ENCODE measurements at places on chromosomes 11 and 22. TPM values are rescaled to one million over a fixed set of nuclear protein-coding genes. Genes with fewer than 3 reads are reported as not detected.

Gene KCNE3
- not detected for total RNA-seq

Gene LRRN4CL
- not detected for total RNA-seq

Gene MYOD1
- total RNA-seq, result not detected

- no peaks in the 10 kb centered on the region for H3K27me3 ChIP-seq
- no peak for DNase-seq
- H3K4me3 ChIP-seq, result no peak overlapping the region
- no peaks in the 10 kb centered on the region for H3K36me3 ChIP-seq
- no peak overlapping the region for H3K27ac ChIP-seq
These were observed 1141.9 kb downstream of the BRD1 start for GRCh38 chr22:48685767-48686166.

- peak overlapping the region; percentile 91 for H3K27ac ChIP-seq
- DNase-seq, result no peak
- no peaks in the 10 kb centered on the region for H3K27me3 ChIP-seq
- peaks cover 34% of the 10 kb centered on the region for H3K36me3 ChIP-seq
- H3K4me3 ChIP-seq, result peak overlapping the region; percentile 67
These were observed 12.3 kb downstream of the EHD1 start for GRCh38 chr11:64866173-64866491.

DNA sequence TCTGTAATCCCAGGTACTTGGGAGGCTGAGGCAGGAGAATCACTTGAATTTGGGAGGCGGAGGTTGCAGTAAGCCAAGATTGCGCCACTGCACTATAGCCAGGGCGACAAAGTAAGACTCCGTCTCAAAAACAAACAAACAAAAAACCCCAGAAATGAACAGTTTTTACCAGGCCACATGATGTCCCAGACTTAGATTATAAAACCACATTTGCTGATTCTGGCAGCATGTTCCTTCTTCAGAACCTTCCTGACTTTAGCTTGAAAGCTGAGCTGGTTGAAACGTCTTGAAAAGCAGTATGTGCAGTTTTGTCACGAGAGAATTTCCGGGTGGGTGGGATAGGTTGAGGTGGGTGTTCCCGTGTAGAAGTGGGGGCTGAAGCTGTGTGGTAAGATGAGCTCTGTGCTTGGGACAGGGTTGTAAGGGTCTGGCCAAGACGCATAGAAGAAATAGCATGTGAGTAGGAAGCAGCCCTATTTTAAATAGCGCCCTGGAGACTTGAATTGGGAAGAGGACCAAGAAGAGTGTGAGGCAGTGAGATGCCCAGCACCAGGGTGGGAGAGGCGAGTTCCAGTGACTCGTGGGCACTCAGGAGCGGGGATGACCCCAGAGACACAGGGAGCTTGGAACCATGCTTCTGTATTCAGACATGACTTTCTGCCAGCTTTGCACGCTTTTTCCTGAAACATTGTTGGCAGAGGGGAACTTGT is 7.6 kb downstream of the AP2A2 start:
- no peaks in the 10 kb centered on the region for H3K27me3 ChIP-seq
- DNase-seq, result no peak
- H3K4me3 ChIP-seq, result no peak overlapping the region
- no peak overlapping the region for H3K27ac ChIP-seq

DNA sequence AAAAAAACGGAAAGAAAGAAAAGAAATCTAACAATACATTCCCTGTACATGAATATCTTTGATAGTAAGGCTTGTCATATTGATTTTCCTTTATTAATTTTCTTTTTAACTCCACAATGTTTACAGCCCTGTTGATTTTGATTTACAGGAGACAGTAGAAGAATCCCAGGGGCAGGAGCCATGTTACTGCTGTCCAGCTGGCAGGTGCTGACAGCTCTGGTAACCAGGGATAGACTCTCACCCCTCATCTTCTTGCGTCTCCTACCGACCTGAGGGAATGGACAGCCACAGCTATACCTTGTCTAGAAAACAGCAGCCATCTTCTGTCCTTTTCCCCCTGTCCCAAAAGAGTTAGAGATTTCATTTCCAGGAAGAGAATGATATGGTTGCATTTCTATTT is 37.4 kb downstream of the PRDM10 start:
- no peak for DNase-seq
- no peak overlapping the region for H3K27ac ChIP-seq
- H3K4me3 ChIP-seq, result no peak overlapping the region
- H3K4me1 ChIP-seq, result no peaks in the 10 kb centered on the region
- peaks cover 5% of the 10 kb centered on the region for H3K36me3 ChIP-seq
- no peaks in the 10 kb centered on the region for H3K27me3 ChIP-seq

GRCh38 chr11:134800130-134800529 is 388.1 kb upstream of the B3GAT1 start:
- no peak for DNase-seq
- H3K4me1 ChIP-seq, result no peaks in the 10 kb centered on the region
- no peak overlapping the region for H3K4me3 ChIP-seq
- H3K36me3 ChIP-seq, result no peaks in the 10 kb centered on the region
- peaks cover 9% of the 10 kb centered on the region for H3K27me3 ChIP-seq

DNA sequence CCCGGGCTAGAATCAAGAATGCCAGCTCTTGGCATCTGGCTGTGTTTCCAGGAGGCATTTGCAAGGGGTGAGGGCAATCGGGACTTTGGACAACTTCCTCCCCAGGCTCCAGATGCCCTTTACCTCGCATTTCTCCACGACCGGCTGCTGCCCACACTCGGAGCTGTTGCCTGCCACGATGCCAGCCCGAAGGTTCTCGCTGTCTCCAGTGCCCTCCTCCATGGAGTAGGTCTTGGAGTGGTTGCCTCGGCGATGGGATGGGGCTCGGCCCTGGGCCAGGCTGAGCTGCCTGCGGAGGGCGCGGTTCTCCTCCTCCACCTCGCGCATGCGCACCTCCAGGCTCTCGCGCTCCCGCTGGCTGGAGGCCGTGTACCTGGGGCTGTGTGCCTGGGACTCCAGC is 270.0 kb downstream of the LARGE1 start:
- no peaks in the 10 kb centered on the region for H3K27me3 ChIP-seq
- no peak overlapping the region for H3K27ac ChIP-seq
- DNase-seq, result no peak
- H3K4me3 ChIP-seq, result no peak overlapping the region
- H3K36me3 ChIP-seq, result no peaks in the 10 kb centered on the region

DNA sequence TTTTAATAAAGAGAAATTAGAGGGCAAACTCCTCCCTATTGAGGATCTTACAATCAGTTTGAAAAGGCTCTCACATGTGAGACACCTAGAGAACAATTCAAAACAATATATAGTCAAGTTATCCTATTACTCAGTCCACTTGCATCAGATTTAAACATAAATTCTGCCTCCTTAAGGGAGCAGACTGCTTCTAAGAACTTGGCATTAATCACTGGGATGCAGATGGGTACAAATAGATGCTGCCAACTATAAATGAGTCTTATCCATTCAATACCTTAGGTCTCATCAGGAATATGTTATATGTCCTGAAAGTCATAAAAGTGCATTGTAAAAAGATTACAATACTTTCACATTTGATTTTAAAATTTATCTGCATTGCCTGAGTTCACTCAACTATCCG is 269.3 kb upstream of the KIRREL3 start:
- no peaks in the 10 kb centered on the region for H3K36me3 ChIP-seq
- DNase-seq, result no peak
- no peaks in the 10 kb centered on the region for H3K4me1 ChIP-seq
- no peak overlapping the region for H3K27ac ChIP-seq
- H3K4me3 ChIP-seq, result no peak overlapping the region
- H3K27me3 ChIP-seq, result no peaks in the 10 kb centered on the region

- H3K36me3 ChIP-seq, result no peaks in the 10 kb centered on the region
- DNase-seq, result no peak
- H3K27ac ChIP-seq, result no peak overlapping the region
- no peak overlapping the region for H3K4me3 ChIP-seq
These were observed 33.1 kb upstream of the ELF5 start for GRCh38 chr11:34546511-34547209.

DNA sequence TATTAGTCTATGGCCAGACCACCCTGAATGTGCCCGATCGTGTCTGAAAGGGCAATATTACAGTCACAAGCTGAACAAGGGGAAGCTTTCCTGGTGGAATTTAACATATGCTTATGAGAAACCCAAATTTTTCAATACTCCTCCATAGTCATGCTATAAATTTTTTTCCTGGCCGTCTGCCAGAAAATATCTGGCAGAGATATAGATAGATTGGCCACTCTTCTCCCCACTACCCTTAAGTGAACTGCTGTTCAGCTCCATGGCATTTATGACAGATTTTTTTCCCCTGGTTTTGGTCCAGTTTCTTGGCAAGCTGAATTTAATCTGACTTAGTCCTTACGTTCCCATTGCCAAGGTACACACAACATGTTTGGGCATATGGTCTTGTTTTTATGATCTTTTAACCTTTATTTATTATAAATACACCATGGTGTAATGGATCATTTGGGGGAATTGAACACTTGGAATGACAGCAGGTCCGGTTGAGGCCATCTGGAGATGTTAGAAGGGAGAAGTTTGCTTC is 328.5 kb downstream of the CNTN5 start:
- no peaks in the 10 kb centered on the region for H3K36me3 ChIP-seq
- no peak overlapping the region for H3K27ac ChIP-seq
- no peaks in the 10 kb centered on the region for H3K4me1 ChIP-seq
- no peak for DNase-seq
- no peak overlapping the region for H3K4me3 ChIP-seq
- H3K27me3 ChIP-seq, result no peaks in the 10 kb centered on the region

DNA sequence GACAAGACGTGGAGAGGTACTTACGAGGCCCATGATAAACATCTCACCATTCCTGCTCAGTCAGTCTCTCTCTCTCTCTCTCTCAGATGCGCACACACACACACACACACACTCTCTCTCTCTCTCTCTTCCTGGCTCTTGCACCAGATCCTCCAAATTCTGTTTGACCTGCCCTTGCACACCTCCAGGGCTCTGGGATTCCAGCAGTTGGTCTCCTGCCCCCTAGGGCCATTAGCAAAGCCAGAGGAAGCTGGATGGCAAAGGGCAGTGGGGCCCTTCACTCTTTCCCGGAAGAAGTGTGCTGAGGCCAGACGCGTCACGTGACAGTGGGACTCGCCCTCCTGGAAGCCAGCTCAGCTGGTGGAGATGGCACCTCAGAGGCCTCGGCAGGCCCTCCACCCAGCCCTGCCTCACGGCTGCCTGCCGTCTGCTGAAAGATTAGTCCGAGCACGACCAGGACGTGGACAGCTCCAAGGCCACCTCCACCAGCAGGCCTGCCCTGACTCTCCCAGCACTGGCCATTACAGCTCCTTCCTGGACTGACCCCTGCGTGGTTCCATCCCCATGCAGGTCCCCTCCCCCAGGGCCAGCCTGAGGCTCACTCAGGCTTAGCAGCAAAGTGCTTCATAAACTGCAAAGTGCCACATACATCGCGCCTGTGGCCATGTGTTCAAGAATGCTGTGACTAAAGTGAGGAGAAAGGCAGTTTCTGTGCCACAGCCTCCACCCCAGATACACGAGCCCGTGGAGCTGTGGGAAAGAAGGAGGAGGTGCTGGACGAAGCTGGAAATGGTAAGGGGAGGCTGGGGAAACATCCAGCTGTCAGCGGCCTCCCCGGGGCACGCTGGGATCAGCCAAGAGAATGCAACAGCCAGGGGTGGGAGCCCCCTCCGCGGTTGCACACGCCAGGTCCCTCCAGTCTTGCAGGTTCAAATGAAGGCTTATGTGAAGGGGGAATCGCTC is 3.7 kb downstream of the PDGFB start:
- H3K36me3 ChIP-seq, result no peaks in the 10 kb centered on the region
- peaks cover 8% of the 10 kb centered on the region for H3K27me3 ChIP-seq
- peak overlapping the region; percentile 52 for H3K27ac ChIP-seq
- peak; percentile 73 for DNase-seq
- H3K4me3 ChIP-seq, result peak overlapping the region; percentile 53
- peaks cover 55% of the 10 kb centered on the region for H3K4me1 ChIP-seq

All from CD4-positive, CD25-positive, alpha-beta regulatory T cell (primary cell).